COR-L47 (cell line): ENCODE measurements at places on chromosomes 7 and 10.

- no peak for DNase-seq
Observed at GRCh38 chr7:103628742-103629141, 182.7 kb upstream of the SLC26A5 start.

- no peak for DNase-seq
Observed at GRCh38 chr10:124110882-124111281, 17.5 kb upstream of the CHST15 start.

GRCh38 chr10:112535531-112535951, 88.5 kb downstream of the VTI1A start:
- no peak for DNase-seq

GRCh38 chr7:140212100-140212881, 35.5 kb upstream of the KDM7A start:
- no peak for DNase-seq

GRCh38 chr7:1988533-1988930, 244.2 kb downstream of the MAD1L1 start:
- DNase-seq = no peak

- DNase-seq = no peak
Observed at GRCh38 chr7:6642861-6643640, 5.9 kb downstream of the ZNF316 start.

DNA sequence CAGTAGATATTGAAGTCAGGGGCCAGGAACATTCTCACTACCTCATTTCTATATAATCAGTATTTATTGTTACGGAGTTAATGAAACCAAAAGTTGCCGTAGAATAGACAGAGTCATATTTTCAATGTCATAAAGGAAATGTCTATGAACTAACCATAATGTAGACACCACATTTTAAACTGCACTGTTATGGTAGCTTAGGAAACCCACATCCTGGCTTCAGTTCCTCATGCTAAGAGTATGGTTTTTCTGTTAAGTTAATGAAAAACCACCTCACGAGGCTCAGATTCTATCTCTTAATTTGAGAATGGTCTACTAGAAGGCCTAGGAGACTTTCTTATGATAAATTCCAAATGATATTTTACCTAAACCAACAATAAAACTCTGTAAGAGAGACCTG, 166.5 kb downstream of the TMEM26 start:
- DNase-seq = no peak

DNA sequence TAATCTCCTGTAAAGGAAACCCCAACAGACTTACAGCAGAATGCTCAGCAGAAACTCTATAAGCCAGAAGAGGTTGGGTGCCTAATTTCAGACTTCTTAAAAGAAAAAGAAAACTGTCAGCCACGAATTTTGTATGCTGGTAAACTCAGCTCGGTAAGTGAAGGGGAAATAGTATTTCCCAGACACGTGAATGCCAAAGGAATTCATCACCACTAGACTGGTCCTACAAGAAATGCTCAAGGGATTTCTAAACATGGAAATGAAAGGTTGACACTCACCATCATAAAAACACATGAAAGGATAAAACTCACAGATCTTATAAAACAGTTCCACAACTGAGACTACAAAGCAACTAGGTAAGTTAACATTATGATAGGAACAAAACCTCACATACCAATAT, 68.6 kb downstream of the GLCCI1 start:
- no peak for DNase-seq

GRCh38 chr10:1141701-1142100, 85.5 kb downstream of the WDR37 start:
- no peak for DNase-seq

- no peak for DNase-seq
Observed at GRCh38 chr7:602341-603141, 82.9 kb upstream of the PDGFA start.

DNA sequence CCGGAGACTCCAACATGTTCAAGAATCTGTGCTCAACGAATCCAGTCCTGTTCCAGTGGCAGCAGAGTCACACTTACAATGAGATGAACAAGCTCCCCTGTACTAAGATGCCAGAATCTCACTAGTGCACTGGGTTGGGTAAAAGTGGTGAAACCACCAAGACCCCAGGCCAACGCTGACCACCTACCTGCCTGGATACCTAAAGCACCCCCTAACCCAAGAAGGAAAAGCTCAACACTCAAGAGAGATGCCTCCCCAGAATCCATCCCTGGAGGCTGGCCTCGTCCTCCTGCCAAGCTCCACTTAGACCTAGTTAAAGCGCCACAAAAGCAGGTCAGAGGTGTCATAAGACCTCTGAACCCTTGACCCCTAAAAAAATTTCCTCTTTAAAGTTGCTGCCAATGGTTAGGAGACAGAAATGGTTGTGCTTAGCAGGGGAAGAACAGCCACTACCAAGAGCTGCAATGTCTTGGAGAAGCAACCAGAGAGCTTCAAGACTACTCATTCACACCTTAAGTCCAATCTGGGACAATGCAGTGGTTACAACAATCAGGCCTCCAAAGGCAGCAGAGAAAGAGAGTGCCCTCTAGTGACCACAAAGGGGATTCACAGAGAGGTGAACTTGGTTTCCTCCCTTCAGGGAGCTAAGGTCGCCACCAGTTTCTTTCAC, 94.6 kb upstream of the MACROH2A2 start:
- peak; percentile 25 for DNase-seq

DNA sequence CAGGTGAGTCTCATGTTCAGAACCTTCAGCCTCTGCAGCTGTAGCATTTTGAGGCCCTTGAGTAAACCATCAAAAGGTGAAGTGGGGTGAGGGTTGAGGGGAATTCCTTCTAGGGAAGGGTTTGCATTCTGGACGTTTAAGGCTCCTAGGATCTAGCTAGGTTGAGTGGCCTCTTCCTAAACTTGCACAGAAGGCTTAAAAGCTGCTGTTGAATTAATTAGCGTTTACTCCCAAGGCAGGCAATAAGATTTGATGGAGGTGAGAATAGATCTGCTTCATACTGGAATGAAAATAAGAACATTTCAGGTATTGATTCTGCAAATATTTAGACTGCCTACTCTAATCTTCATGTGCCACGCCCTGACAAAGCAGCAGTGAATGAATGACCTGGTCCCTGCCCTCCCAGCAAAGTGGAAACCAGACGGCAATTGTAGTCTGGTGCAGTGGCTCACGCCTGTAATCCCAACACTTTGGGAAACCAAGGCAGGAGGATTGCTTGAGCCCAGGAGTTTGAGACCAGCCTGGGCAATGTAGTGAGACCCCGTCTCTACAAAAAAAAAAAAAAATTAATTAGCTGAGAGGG, 11.4 kb upstream of the KPNA7 start:
- DNase-seq = no peak

GRCh38 chr7:158576050-158576762, 11.4 kb downstream of the PTPRN2 start:
- no peak for DNase-seq

DNA sequence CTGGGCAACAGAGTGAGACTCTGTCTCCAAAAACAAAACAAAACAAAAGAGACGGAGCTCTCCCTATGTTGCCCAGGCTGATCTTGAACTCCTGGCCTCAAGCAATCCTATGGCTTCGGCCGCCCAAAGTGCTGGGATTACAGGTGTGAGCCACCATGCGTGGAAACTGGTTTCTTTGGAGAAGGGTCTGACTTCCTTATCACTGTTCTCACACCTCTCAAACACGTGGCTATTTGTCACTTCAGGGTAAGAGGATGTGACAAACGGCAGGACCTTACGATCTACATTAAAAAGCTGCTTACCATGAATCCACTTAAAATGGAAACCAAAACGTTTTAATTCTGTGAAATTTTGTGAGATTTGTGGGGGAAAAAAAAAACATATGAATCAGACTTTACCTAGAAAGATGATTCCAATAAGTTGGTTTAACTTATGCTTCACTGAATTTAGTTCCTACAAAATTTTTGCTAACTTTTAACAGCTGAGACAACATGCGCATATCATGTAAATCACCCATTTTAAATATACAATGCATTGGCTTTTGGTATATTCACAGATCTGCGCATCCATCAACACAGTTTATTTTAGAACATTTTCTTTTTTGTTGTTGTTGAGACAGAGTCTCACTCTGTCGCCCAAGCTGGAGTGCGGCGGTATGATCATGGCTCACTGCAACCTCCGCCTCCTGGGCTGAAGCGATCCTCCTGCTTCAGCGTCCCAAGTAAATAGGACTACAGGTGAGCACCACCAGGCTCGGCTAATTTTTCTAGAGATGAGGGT, 18.7 kb upstream of the FOXK1 start:
- DNase-seq = no peak

GRCh38 chr10:74153123-74153522, 2.1 kb downstream of the ADK start:
- DNase-seq = peak; percentile 1

GRCh38 chr10:119358567-119358966, 151.2 kb downstream of the GRK5 start:
- DNase-seq = no peak

DNA sequence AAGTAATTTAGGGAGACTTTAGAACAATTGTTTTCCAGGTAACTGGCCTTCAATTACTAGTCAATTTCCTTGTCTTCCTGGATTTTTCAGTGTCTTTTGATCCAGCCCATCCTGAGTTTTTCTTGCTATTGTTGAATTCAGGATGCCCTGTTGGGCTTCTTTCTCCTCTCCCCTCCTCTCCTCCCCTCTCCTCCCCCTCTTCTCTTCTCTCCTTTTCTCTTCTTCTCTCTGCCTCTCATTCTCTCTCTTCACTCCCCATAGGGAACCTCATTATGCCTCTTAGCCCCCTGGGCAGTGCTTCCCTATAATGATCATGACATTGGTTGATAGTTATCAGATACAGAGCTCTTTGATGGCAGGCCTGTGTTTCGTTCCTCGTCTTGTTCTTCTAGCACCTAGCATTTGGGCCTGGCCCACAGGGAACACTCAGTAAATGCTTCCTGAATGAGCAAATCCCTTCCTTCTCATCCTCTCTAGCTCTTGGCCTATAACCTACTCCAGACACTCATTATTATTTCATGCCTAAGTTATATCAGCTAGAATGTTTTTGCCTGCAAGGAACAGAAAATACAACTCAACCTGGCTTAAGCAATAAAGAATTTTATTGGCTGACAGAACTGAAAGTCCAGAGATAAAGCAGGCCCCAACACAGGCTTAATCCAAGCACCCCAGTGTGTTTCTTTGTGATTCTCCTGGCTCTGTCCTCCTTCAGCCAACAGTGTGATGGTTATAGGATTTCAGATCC, 56.8 kb downstream of the CACNB2 start:
- no peak for DNase-seq

- DNase-seq = no peak
Observed at GRCh38 chr10:31582365-31583052, 263.5 kb downstream of the ZEB1 start.

DNA sequence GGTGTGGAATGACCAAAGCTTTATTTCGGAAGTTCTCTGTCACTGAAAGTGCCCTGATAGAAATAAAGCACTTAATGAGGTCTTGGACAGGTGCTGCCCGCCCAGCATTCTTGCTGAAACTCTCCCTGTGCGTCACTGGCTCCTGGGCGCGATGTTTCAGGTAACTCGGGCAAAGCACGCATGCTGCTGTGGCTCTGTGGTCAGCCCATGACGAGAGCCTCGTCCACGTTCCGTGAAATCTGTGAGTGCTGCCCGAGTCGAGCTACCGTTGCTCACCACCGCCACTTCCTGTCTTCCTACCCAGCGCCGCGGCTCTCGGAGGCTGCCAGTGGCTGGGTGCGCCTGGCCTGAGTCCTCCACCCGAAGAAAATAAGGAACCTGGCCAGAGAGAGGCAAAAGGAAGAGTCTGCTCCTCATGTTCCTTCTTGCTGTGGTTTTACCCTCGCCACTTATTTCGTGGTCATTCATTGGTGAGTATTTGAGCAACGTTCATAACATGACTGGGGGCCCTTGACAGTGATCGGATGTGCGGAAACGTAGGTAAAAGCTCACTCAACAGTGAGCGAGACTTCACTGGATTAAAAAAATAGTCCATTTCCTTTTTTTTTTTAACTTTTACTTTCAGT, 95.5 kb downstream of the MAP3K8 start:
- DNase-seq = no peak

DNA sequence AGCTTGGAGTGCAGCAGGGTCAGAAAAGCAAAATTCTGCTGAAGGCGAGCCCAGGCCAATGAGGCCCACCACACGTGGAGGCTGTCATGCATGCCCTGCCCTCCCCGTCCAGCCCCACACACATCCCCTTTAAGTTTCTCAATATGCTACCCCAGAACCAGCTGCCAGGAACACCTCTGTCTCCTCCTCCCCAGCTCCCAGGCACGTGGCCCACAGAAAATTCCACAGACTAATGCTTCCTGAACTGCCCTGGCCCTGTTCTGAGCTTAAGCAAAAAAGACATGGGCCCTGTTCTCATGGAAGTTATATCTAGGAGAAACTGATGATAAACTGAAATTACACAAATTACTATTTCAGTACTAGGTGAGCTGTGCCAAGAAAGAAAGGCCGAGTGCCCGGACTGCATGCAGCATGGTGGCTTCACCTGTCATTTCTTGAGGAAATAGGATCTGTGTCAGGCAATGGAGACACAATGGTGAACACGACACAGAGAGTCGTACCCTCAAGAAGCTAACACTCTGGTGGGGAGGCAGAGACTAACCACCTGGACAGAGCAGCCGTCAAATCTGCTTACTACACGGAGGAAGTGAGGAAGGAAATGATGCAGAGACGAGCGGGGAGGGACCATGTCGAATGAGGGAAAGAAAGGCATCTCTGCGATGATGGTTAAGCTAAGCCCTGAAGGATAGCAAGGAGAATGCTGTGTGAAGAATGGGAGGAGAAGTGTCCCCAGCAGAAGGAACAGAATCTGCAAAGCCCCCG, 44.5 kb downstream of the PODXL start:
- no peak for DNase-seq

DNA sequence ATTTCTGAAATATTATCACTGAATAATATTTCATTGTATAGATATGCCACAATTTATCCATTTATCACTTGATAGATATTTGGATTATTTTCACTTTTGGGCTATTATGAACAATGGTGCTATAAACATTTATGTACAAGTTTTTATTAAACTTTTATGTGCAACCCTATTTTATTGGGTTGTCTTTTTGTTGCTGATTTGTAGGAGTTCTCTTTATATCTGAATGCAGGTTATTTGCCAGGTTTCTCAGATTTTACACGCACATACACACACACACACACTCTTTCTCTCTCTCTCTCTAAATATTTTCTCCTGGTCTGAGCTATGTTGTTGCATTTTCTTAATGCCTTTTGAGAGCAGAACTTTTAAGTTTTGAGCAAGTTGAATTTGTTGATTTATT, 36.2 kb downstream of the ADK start:
- DNase-seq = no peak

- no peak for DNase-seq
Observed at GRCh38 chr7:81469153-81469868, 300.5 kb downstream of the HGF start.

- DNase-seq = no peak
Observed at GRCh38 chr10:1203216-1203615, 147.0 kb downstream of the WDR37 start.

- no peak for DNase-seq
Observed at GRCh38 chr7:45662540-45663166, 88.5 kb downstream of the ADCY1 start.

GRCh38 chr10:67072654-67073053, 146.8 kb downstream of the LRRTM3 start:
- DNase-seq = no peak
